Fibroblast of villous mesenchyme (primary cell): ENCODE measurements at places on chromosomes 1 and 21. TPM values are rescaled to one million over a fixed set of nuclear protein-coding genes. Genes with fewer than 3 reads are reported as not detected.

The OR2W3 gene
- total RNA-seq = 0.86 and 0.97 TPM in 2 replicates

The ESPN gene
- total RNA-seq = not detected in 2 replicates

The FMO1 gene
- total RNA-seq = under 0.01 TPM in 2 replicates

The AKT3 gene
- 36.4 and 38.0 TPM in 2 replicates for total RNA-seq

The ETV3L gene
- total RNA-seq = not detected in 2 replicates

The SLAMF1 gene
- not detected in 2 replicates for total RNA-seq

The NT5C1A gene
- not detected in 2 replicates for total RNA-seq

The TSACC gene
- not detected in 2 replicates for total RNA-seq

The FBXO2 gene
- 1.9 and 4.3 TPM in 2 replicates for total RNA-seq

The TNFAIP8L2 gene
- not detected in 2 replicates for total RNA-seq

The ALG14 gene
- total RNA-seq = 4.7 and 6.4 TPM in 2 replicates

The PPM1J gene
- total RNA-seq = 0.43 and 1.3 TPM in 2 replicates
